NCI-H2171 (cell line): ENCODE measurements at places on chromosomes 1 and 21.

- DNase-seq = no peak
These were observed 46.2 kb upstream of the BCL10 start for GRCh38 chr1:85322655-85323054.

DNA sequence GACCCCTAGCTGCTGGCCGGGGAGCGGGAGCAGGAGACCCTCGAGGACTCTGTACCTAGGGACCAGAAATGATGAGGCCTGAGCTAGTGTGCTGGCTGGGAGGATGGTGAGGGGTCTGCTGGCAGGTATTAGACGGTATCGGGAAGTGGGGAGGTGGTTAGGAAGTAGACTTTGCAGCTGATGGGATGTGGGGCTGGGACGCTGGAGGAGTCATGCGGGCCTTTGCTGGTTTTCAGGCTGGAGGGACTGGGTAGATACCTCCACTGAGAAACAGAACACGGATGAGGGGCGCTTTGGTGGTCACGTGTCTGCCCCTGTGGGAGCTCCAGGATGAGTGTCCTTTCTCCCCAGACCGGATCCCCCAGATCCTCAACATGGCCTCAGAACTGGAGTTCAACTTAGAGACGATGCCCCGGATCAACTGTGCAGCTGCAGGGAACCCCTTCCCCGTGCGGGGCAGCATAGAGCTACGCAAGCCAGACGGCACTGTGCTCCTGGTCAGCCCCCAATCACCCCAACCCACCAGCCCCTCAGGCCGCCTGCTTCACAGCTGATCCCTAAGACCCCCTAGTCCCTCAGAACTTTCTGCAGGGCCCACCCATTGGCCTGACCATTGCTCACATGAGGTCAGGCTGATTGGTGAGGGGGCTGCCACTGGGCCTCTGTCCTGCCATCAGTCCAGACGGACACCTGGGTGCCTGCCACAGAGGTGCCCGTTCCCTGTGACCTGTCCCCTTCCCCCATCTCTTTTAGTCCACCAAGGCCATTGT lies 8.0 kb downstream of the TIE1 start:
- DNase-seq = no peak

- no peak for DNase-seq
These were observed 43.3 kb upstream of the TSHB start for GRCh38 chr1:114986286-114986685.

GRCh38 chr1:203185585-203185984 lies 919 bp downstream of the CHI3L1 start:
- DNase-seq = no peak

DNA sequence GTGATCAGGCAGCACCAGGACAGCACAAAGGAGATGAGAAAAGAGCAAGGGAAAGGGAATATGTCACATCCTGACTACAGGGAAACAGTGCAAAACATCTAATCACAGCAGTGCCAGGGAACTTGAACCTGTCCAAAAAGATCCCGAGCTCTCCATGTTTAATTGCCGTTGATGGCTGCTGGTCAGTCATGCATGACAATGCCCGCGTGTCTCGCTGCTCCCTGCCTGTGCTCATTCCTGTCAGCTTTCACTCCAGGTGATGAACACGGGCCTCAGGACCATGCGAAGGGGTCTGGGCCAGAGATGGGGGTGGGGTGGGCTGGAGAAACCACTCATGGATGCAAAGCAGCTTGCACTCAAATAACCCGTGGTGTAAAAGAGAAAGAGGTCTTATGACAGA lies 287.0 kb downstream of the GPATCH2 start:
- no peak for DNase-seq

DNA sequence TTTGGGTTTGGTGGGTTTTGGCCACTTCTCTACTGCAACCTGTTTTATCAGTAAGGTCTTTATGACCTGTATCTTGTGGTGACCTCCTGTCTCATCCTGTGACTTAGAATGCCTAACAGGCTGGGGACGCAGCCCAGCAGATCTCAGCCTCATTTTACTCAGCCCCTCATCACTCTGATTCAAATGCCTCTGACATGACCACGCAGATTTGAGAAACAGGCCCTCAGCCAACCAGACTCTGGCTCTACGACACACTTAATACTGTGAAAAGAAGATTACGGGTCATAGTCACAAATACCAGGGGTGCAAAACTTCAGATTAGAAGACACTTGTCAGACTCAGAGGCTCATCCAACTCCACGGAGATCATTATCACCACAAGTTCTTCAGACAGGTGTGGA lies 28.3 kb upstream of the KIF26B start:
- no peak for DNase-seq

DNA sequence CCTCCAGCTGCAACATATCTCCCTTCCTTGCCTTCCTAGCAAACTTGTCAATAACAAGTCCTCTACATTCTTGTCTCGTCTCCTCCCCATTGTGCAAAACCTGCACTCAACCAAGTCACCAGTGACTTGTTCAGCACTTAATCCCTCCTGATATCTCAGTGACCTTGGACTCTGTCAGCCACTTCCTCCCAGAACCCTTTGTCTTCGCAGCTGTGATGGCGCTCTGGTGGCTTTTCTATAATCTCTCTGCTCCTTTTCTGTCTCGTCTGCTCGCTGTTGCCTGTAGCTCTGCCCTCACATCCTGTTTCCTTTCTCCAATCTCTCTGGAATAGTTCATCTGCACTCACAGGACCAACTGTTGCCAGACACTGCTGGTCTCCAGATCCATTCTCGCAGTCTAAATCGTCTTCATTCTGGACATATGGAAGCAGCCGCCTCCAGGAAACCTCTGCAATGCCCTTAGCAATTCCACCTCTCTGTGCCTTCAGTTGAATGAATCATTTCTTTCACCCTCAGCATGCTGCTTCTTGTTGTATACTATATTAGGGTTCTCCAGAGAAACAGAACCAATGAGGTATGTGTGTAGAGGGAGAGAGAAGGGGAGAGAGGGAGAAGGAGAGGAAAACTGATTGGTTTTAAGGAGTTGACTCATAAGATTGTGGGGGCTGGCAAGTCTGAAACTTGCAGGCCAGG lies 17.4 kb upstream of the IFNAR2 start:
- no peak for DNase-seq

- no peak for DNase-seq
These were observed 256.1 kb upstream of the PTBP2 start for GRCh38 chr1:96465441-96465840.

GRCh38 chr1:62712336-62713243 lies 24.4 kb upstream of the DOCK7 start:
- DNase-seq = peak; percentile 64
